D341Med (cell line): ENCODE measurements at places on chromosomes 13 and 19.

GRCh38 chr13:100987948-100988347, 313.4 kb upstream of the TMTC4 start:
- DNase-seq = no peak

GRCh38 chr19:13691569-13692435, 72.5 kb upstream of the MRI1 start:
- DNase-seq = no peak

DNA sequence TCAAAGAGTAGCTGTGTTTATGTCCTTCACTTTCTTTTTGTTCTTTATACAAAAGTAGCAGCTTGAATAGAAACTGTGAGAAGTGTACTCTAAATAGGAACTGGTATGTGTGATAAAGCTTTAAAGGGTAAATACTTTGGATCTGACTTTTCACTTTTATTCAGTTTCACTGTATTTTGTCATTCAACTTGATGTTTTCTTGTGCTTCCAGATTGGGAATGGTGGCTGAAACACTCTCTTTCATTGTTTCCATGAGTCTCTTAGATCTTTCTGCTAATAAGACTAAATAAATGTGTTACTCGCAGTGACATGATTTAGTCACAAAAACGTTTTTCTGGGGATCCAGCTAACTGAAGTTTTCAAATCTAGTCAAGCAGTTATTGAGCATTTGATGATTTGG, 133.2 kb downstream of the GPC5 start:
- DNase-seq = no peak

DNA sequence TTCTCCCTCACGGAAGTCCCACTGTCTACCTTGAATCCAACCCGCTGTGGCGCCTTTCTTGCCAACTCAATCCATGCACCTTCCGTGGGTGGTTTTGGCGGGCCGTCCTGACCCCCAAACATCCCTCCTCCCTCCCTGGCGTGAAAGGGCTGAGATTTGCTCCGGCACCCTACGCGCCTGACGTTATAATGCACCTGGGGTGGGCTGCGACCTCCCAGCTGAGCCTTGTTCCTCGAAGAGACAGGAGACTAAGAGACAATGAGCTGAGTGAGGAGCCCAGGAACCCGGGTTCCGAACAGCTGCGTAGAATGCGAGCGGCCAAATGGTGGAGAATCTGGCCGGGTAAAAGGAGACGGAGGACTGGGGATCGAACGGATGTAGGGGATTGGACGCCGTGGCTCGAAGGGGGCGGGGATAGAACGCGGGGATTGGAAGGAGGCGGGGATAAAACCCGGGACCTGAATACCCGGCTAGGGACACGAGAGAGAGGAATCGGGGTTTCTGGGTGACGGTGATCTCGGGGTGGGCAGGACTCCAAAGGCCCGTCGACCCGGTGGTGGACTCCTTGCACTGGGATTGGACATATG, at the start of gene CPT1C:
CPT1C (plus strand) TSS at position 461 of the 587 bp plus-strand sequence. CDS start 1,137 bp downstream, outside the sequence.
- DNase-seq = peak; percentile 90

- no peak for DNase-seq
These were observed 9.5 kb downstream of the SMAD9 start for GRCh38 chr13:36910545-36910944.

GRCh38 chr19:32349724-32350470, 4.5 kb downstream of the ZNF507 start:
- no peak for DNase-seq

DNA sequence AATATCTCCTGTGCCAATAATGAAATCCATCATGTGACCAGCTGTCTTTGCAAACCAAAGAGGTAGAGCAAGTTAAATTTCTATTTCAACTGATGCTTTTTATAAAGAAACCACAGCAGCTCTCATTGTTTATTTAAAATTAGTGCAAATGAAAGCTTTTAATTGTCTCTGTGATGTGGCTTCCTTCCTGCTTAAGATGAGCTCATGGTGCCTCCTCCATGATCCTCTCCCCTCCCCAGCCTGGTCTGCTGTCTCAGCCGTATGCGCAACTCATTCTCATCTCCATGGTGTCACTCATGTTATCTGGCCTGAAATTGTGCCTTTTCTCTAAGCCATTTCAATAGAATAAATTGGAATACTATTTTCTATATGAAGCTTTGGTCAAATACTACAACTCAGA, 270.6 kb downstream of the FGF14 start:
- no peak for DNase-seq

- peak; percentile 44 for DNase-seq
These were observed 3.8 kb downstream of the PPP1R12C start for GRCh38 chr19:55113570-55114039.

DNA sequence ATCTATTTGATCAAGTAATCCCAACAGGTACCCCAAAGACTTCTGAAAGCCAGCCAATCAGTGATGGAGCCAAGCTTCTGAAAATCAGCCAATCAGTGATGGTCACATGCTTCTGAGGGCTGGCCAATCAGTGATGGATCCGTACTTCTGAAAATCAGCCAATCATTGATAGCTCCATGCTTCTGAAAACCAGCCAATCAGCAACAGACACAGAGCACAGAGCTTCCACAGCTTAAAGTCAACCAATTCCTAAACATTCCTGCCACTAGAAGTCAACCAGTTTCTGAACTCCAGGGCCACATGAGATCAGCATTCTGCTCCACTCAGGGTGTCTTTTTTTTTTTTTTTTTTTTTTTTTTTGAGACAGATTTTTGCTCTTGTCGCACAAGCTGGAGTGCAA, 8.2 kb upstream of the HSD17B14 start:
- DNase-seq = peak; percentile 62

- DNase-seq = no peak
These were observed 6.4 kb upstream of the XPO4 start for GRCh38 chr13:20908714-20909497.

- DNase-seq = no peak
These were observed 29.7 kb upstream of the FXYD3 start for GRCh38 chr19:35085947-35086346.

- peak; percentile 31 for DNase-seq
These were observed 58.7 kb upstream of the KLF5 start for GRCh38 chr13:73000027-73000674.

- DNase-seq = no peak
These were observed 166.5 kb downstream of the ATP8A2 start for GRCh38 chr13:25538276-25538675.

DNA sequence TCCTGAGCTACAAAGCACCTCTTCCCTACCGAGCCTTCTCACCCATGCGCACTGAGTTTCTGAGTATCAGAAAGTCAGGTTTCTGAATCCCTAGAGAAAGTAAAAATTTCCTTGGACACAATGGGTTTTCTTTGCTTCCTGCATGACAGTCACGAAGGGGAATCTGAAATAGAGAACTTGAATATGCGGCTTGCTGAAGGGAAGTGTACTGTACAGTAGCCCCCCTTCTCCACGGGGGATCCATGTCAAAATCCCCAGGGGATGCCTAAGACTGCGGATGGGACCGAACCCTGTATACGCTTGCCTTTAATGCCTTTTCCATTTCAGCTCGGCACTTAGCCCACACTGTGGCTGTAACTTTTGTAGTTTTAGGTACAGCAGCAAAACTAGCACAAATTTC, 107.9 kb downstream of the GGACT start:
- DNase-seq = no peak

- no peak for DNase-seq
These were observed 4.1 kb upstream of the IGSF23 start for GRCh38 chr19:44609219-44609618.

- no peak for DNase-seq
These were observed 74.5 kb upstream of the FRY start for GRCh38 chr13:31956980-31957644.

GRCh38 chr13:82879921-82880320, 1002.4 kb downstream of the SLITRK1 start:
- DNase-seq = no peak

DNA sequence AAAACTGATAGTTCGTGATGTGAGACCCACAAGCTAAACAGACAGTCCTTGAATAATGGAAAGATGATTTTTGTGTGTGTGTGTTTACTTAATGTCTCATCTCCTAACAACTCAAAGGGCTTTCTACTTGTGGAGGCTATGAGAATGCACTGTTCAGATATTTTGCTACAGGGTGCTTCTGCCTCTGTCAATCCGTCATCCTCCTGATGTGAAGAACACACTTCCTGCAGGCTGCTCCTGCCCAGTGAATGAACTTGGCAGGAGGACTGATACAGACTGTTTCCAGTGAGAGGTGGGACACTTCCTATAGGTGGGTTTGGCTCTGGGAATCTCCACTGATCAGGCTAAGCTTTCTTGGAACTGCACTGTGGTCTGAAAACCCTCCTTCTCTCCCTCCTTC, 168.4 kb upstream of the STARD13 start:
- DNase-seq = no peak

- no peak for DNase-seq
These were observed 1.5 kb downstream of the GRK1 start for GRCh38 chr13:113668491-113668971.

- DNase-seq = no peak
These were observed 185.5 kb downstream of the DNAJC3 start for GRCh38 chr13:95862408-95862807.

- DNase-seq = no peak
These were observed at the start of gene COMP for GRCh38 chr19:18790566-18791314. Gene COMP (minus strand): TSS chr19:18791305. CDS start chr19:18791269, 36 bp downstream.

GRCh38 chr13:39603424-39603947, 493 bp upstream of the LHFPL6 start:
- no peak for DNase-seq

GRCh38 chr19:33726756-33727155, 69.9 kb upstream of the KCTD15 start:
- no peak for DNase-seq

DNA sequence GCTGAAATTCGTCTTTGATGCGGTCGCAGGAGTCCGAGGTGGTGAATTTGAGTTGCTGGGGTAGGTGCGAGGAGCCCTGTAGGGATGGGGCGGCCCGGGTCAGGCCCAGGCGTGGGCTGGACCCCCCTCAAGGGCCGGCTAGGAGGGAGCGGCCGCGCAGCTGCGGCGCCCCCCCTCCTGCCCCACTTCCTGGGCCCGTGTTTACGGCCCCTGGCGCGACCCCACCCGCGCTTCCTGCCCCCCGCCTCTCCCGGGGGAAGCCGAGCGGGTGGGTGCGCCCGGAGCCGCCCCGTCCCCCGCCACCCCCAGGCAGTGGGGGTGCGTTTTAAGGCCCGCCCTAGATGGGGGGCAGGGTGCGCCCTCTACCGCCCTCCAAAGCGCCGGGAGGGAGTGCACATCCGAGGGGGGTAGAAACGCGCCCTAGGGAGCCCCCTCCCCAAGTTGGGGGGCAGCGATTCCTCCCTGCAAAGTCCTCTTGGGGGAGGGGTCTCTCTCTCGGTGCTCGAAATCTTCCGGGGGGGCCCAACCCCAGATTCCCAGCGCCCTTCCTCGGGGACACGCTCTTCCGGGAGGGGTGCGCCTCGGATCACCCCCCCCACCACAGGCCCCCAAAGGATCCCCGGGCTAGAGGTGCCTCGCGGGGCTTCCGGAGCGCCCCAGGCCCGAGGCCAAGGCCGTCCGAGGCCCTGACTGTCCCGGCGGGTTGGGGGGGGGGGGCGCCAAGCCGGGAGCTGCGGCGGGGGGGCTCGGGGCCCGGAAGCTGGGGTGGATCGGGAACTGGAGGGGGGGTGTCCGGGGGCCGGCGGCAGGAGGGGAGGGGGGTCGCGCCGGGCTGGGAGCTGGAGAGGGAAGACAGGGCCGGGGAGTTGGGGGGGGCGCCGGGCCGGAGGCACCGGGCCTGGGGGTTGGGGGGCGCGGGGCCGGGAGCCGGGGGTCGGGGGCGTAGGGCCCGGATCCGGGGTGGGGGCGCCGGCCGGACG, 823 bp downstream of the TLE5 start:
- DNase-seq = peak; percentile 74

GRCh38 chr19:1264801-1265614, 4.1 kb upstream of the CIRBP start:
- DNase-seq = no peak

- DNase-seq = no peak
These were observed 5.6 kb downstream of the RPL36 start for GRCh38 chr19:5695649-5696195.

GRCh38 chr13:45626731-45627374, 11.3 kb upstream of the ERICH6B start:
- DNase-seq = no peak

DNA sequence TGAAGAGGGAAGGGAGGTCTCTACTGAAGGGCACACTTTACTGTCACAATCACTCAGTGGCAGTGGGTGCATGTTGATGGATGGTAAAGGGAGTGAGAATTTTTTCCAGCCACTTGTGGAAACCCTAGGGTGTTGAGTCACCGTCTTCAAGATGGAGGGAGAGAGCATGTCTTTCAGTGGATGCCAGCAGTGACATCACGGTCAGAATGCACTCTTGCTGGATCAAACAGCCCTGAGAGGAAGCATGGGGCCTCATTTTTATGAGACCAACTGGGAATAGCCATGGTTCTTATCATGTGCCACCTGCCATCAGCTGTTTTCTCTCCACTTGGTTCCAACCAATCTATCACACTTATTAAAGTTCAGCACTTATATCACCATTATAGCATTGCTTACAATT, 182.5 kb downstream of the KCNRG start:
- DNase-seq = no peak

GRCh38 chr13:67620665-67621064, 390.5 kb upstream of the PCDH9 start:
- no peak for DNase-seq

DNA sequence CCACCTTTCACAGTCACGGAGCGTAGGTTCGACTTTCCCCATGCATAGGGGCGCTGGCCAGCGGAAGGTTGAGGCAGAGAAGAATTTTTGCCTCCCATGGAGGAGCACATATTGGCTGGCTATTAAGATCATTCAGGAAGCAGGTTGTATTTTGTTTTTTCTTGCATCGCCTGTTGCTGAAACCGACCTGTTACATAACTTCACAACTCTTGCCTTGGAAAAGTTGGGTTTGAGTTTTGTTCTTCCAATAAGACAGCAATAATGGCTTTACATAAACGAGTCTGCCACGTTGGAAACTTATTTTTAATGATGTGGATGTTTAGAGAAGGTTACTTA, 1.4 kb downstream of the UPF1 start:
- DNase-seq = no peak

- no peak for DNase-seq
These were observed 232.8 kb downstream of the DACH1 start for GRCh38 chr13:71634182-71634581.

DNA sequence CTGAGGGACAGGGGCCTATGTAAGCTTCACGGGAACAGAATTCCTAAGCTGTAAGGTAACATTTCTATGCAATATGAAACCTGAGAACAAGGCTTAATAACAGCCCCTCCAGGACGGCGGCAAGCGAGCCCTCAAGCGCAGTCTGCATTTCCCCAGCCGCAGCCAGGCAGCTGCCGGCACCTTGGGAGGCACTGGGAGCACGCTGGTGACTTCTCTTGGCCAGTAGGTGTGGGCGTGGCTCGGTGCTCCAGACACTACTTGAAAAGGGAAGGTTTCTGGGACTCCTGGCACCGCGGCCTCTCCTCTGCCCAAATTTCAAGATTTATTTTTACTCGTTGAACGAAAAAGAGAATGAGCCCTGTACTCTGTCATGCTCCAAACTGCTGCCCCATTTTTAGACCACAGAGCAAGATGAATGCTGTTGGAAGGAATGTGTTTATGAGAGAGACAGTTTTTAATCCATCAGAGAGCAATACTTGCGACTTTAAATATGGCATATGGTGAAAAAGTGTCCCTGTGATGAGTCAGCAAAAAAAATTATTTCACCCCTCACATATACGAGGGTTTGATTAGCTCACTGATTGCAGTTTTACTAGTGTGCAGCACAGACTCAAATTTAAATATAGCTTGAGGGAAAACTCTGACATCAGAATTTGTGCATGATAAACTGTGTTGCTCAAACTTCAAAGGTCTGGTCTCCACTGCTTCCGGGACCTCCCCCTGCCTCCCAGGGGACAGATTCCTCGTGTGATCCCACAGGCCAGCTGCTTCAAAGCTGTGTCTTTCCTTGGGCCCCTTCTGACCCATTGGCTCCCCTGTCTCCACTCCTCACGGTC, 81.2 kb downstream of the COL4A2 start:
- DNase-seq = no peak
